Thoracic aorta (tissue), 2 donors: ENCODE measurements at places on chromosomes 7 and 10.

GRCh38 chr10:50324680-50325393, 73.5 kb upstream of the ASAH2 start:
- DNase-seq: no peak

DNA sequence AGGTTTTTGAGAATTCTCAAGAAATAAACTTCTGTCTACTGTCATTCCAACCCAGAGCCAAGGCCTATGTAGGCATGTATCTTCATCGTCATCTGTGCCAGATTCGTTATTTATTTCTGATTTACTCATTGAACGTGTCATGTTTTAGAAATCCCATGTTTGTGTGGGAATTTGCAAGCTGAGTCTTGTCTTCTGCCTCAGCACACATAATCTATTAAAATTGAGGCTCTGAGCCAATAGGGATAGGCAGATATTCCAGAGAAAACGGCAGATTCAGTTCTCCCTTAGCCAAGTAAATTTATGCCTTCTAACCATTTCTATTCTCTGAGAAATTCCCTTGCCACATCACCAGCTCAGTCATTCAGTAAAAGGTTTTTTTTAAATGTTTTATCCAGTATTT, 444.6 kb downstream of the REEP3 start:
- no peak for DNase-seq

DNA sequence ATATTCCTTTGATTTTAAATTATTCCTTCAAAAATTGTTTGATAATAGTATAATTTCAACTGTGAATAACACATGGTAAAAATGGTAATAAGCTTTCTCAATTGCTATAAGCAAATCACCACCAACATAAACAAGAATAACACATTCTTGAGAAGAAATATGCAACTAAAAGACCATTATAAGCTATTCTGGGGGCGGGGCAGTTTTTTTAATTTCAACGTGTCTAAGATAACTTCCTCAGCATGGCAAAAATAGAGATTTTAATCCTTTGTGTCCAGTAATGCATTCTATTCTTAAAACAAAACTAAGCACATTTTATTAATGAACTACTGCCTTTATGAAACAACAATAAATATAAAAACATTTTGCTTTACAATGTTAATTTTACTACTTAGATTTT, 1.5 kb downstream of the DNAJC12 start:
- DNase-seq: no peak

- no peak for DNase-seq
Measured at GRCh38 chr10:44635176-44635575, 250.3 kb upstream of the CXCL12 start.

DNA sequence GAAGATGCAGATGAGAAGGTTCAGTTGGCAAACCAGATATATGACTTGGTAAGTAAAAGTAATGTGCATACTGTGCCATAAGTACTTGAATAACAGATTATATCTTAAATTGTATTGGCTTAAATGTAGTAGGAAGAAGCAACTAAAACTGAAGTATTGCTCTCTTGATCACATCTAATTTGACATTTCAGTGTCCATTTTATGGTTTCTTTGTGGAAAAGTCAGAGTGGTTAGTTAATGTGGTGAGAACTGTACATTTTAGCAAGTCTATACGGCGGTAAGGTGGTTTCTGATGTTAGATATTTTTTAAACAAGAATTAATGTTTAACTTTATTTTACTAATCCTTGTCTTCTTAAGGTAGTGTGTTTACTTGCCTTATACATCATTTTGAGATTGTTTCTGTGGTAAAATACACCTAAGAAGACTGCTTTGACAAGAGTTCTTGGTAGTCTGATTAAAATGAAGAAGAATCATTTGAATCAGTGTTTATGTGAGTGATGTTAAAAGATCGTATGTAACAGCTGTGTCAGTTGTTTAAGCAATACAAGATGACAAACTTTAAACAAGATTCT, 5.1 kb downstream of the ING3 start:
- DNase-seq: no peak

GRCh38 chr7:100726996-100727761, 6.2 kb upstream of the ZAN start:
- DNase-seq: no peak

DNA sequence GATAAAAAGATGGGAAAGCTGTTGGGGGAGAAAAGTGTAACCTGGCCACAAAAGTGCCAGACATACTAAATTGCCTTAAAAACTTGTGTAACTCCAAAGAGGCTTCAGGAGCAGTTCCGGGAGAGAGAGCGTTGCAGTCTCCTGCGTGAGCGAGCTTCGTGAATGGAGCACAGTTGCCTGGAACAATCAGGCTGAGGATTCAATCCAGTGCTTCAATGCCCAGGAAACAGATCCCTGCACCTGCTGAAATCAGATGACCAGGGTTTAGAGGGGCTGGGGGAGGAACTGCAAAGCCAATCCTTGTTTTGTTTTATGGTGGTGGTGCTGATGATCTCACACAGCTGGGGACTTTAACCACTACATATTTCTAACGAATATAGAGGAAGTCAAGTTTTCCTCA, 398.3 kb downstream of the DPP6 start:
- DNase-seq: no peak

DNA sequence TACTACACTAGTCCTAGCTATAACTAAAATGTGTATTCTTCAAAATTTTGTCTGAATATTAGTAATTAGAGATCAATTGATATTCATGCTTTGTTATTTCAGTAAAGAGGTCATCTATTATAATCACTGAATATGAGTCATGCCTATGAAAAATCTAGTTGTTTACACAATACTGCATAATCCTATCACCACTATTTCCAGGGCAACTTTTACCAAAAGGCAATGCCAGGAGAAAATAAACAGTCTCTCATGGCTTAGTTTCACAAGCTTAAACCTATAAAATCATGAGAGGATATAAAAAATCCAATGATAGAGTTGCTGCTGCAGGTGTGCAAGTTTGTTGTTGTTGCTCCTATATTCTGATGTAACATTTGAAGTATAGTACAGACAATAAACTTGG, 149.9 kb upstream of the COL1A2 start:
- no peak for DNase-seq

DNA sequence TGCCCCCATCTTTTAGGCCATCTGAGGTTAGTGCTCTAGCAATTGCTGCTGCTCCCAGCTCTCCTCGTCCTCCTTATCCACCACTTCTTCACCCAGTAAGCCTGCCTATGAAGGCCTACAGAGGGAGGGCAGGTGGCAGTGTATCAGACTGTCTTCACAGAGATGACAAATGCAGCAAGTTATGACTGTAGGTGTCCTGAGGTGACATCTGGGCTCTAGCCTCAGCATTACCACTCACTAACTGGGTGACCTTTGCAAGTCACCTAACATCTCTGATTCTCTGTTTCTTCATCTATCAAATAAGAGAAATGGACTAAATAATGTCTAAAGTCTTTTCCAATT, 151.6 kb downstream of the NOC3L start:
- no peak for DNase-seq

- DNase-seq: no peak
Measured at GRCh38 chr10:77138541-77138940, 499.1 kb downstream of the KCNMA1 start.

DNA sequence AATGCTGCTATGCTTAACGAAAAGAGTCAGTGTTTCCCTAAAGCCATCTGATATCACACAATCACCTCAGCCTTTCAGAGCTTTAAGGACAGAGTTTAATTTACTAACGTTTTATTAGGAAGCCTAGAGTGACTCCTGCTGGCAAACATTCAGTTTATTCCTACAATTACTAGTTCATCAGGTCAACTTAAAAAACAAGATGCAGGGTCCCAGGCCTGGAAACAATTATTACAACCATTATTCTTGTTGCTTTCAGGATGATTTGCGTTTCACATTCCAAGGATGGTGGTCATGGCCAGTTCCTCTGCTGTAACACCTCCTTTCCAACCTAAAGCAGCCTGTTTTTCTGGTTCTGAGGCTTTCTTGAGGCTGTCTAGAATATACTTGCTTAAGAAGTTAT, 1.5 kb upstream of the FAM53B start:
- DNase-seq: no peak

- DNase-seq: no peak
Measured at GRCh38 chr10:97870990-97871389, 21.3 kb downstream of the GOLGA7B start.

DNA sequence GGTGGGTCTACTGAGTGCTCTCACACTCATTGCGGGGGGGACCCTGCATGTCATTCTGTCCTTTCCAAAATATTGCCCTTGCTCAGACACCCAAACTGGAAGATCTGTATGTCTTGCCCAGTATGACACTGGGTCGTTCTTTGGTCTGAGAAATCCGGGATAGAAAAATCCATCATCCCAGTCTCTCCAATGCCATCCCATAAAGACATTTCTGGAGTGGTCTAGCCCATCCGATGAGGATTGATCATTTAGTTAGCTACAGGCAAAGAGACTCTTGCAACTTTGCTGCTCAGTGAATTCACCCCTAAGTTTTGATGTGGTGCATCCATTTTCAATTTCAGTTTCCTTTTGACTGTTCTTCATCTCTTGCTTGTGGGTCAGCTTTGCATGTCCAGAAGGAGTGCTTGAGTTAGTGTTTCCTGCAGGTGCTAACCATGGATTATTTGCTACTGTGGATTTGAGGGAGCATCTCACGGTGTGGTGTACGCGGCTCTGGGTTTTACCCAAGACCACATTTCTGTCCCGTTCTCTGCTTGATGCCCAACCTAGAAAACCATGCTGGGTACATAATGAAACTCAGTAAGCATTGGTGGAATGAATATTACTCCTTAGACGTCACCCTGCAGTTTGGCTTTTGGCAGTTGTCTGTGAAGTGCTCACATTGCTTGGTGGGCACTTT, 247.0 kb upstream of the MKI67 start:
- DNase-seq: no peak

- no peak for DNase-seq
Measured at GRCh38 chr10:110431659-110432058, 66.0 kb upstream of the DUSP5 start.

DNA sequence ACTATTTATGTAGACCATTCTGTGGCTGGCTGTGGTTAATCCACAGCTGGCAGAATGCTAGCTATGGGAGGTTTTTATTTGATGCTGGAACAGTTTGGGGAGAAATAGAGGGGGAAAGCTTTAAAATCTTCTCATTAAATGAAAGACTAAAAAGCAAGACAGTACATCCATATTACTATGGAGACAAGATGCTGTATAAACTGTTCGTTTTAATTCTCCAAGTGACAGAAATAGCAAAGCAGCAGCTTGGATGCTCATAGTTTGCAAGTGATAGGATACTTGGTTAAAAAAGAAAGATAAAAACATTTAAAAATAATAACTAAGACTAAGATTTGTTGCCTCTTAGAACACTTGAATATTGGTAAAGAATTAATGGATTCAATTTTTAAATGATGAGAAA, 304.9 kb upstream of the KAT6B start:
- DNase-seq: no peak

DNA sequence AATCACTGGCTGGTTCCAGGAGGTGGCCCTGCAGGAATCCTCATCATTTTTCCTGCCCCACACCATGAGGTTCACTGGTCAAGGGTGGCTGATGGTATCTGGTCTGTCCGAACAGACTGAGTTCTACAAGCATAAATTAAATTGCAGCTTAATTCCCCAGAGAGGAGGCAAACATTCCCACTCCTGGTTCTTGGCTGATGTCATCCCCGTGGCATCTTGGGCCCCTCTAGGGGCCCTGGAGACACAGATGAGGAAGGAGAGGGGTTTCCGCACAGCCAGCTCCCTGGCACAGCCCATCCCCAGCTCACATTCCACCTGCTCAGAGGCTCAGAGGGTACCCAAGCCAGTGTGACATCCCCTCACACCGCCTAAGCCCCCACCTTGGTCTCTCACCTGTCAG, 5.3 kb upstream of the KLRG2 start:
- no peak for DNase-seq

- no peak for DNase-seq
Measured at GRCh38 chr10:102119417-102120141, 589 bp downstream of the LDB1 start.

DNA sequence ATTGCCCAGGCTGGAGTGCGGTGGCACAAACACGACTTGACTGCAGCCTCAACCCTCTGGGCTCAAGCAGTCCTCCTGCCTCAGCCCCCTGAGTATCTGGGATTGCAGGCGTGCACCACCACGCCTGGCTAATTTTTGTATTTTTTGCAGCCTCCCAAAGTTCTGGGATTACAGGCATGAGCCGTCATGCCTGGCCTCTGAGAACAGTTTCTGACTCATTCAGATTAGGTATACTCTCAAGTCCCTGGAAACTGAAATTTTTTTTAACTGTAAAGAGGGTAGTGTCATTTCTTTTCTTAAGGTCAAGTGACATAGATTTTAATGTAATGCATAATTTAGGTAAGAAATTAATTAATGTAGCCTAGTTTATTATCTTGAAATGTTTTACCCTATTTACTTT, 104.7 kb downstream of the SEPTIN7 start:
- no peak for DNase-seq

GRCh38 chr10:59698326-59698725, 11.3 kb downstream of the SLC16A9 start:
- DNase-seq: no peak

DNA sequence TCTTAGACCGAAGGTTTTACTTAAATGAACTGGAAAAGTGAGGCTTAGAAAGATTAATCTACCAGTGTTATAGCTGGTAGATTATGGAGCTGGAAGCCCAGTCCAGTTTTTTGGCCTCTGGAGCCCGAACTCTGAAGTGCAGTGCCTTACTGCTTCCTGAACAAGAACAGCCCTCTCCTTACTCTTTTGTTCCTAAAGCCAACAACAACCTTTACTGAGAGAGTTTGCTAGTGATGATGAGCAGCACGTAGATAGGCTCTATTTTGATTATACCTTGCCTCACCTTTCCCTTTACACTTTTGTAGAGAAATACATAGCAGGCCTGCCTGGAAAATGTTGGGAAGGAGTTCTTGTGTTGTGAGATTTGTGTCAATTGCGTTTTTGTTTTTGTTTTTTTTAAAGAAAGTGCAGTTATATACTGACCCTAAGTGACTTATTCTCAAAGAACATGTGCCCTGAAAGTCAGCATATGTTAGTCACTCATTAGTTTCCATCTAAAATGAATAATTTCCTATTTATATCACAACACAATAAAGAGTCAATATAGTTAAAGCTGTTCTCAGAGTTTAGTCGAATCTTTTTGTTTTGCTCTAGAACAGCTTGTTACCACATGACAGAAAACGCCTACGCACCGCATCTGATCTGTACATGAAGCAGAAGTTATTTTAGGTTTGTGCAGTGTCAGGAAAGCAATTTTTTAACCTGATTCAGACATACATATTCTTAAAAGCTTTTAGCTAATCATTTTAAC, 33.0 kb downstream of the PLEKHA1 start:
- DNase-seq: no peak

DNA sequence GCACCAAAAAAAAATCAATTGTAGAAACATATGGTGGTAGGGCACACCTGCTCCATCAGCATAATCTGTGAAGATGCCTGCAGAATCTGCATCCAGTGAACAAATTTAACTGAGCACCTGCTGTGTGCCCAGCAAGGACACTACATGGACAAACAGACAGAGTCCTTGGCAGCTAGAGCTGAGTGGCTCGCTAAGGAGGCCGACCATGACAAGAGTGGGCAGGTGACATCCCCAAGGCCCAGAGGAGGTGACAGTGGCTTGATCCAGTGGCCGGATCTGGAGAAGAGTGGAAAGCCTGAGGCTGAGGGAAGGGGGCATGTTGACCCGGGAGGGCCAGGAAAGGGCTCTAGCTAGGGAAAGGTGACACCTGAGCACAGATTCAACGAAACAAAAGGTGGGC, 68.1 kb downstream of the MAD1L1 start:
- no peak for DNase-seq

- DNase-seq: no peak
Measured at GRCh38 chr10:47051741-47052238, 140.6 kb downstream of the PTPN20 start.
